ENCODE measurements at places on chromosomes 6 and 20.

GRCh38 chr6:56245903-56246351 is 1.5 kb downstream of the COL21A1 start:
- no peak for DNase-seq

GRCh38 chr6:96786336-96786735 is 50.9 kb downstream of the GPR63 start:
- peak; percentile 39 for DNase-seq

DNA sequence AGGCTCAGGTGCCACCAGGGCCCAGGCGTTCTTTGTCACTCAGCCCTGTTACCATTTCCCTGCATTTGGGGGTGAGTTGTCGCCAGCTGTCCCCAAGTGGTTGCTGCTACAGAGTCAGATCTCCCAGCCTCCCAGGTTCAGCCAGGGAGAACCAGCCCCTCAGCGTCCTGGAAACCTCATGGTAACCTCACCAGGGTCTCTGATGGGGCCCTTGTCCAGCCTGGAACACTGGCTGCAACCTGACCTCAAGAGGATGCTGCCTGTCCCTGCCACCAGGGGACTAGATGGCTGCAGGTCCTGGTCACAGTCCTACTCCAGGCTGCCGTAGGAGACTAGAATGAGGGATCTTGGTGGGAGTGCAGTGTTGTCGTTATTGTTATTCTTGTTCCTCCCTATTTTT is 228.3 kb upstream of the PDE10A start:
- DNase-seq = no peak

GRCh38 chr20:35643045-35643444 is 21.7 kb downstream of the CPNE1 start:
- no peak for DNase-seq

DNA sequence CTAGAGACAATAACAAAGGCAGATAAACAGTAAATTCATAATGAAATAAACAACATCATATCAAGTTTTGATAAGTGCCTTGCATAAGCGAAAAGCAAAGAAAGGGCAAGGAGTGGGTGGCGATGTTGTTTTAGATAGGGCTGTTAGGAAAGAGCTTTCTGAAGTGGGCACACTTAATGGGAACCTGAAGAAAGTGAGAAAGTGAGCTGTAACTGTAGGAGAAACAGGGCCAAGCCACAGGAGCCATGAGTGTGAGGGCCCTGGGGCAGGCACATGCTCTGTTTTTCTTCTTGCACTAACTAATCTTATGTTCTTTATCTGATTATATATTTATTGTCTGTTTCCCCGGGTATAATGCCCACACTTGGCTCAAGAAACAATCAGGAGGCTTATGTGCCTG is 193.4 kb upstream of the SUPT3H start:
- DNase-seq = no peak

- DNase-seq = no peak
Measured at GRCh38 chr6:119620846-119621555, 271.4 kb upstream of the MAN1A1 start.

- no peak for DNase-seq
Measured at GRCh38 chr20:36548006-36548315, 6.6 kb downstream of the MYL9 start.

DNA sequence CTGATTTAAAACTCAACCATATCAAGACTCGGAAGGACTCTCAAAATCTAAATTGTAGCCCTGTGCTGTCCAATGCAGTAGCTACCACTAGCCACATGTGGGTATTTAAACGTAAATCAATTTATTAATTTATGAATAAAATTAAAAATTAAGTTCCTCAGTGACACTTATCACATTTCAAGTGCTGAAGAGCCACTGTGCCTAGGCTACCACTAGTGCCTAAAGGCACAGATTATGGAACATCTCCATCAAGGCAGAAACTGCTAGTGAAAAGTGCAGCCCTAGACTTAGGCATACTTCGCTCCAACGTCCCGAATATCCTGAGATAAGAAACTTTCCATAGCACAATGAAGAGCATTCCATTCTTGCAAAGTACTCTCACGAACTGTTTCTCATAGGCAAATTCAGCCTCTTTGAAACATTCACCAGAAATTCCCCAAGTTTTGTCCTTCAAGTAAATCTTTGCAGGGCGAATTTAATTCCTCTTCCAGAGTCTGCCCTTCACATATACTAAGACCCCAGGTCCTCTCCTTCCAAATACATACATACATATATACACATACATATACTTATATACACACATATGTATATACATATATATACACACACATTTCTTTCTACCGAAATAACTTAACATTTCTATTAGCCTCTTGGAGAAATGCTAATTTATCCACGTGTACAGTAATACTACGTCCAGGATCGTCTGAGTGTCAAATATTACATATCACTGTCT is 1.3 kb downstream of the SUPT3H start:
- DNase-seq = no peak

- no peak for DNase-seq
Measured at GRCh38 chr6:34516391-34517324, 39.5 kb downstream of the SPDEF start.

GRCh38 chr6:157381631-157382621 is 936 bp downstream of the ZDHHC14 start:
- DNase-seq = no peak

DNA sequence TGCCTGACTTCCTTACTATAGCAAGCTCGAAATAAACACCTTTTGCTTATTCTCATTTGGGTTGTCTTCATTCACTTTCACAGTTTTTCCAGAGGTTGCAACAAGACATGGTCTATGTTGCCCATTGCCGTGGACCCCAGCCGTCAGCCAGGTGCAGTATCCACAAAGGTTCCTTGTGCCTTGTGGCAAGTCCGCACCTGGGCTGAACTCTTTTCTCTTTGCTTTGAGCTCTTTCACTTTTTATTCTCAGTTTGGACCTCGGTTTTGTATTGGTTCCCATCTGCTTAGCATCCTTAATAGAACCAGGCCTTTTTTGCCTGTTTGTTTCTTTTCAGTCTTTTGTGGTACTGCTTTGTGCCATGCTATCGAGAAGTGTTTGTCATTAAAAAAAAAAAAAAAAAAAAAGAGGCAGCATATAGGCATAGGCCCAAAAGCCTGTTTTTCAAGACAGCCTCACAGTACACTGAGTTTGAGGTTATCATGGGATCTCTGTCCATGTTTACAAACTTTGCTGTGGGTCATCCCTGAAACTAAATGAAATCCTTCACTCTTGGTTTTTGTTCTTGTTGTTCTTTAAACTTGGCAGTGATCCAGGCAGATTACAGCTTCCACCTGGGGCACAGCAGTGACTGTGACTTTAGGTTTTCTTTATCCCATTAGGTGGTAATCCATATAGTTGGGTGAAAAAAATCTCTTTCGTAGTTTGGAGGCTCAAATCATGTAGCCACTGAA is 33.3 kb downstream of the GSTA3 start:
- DNase-seq = no peak

DNA sequence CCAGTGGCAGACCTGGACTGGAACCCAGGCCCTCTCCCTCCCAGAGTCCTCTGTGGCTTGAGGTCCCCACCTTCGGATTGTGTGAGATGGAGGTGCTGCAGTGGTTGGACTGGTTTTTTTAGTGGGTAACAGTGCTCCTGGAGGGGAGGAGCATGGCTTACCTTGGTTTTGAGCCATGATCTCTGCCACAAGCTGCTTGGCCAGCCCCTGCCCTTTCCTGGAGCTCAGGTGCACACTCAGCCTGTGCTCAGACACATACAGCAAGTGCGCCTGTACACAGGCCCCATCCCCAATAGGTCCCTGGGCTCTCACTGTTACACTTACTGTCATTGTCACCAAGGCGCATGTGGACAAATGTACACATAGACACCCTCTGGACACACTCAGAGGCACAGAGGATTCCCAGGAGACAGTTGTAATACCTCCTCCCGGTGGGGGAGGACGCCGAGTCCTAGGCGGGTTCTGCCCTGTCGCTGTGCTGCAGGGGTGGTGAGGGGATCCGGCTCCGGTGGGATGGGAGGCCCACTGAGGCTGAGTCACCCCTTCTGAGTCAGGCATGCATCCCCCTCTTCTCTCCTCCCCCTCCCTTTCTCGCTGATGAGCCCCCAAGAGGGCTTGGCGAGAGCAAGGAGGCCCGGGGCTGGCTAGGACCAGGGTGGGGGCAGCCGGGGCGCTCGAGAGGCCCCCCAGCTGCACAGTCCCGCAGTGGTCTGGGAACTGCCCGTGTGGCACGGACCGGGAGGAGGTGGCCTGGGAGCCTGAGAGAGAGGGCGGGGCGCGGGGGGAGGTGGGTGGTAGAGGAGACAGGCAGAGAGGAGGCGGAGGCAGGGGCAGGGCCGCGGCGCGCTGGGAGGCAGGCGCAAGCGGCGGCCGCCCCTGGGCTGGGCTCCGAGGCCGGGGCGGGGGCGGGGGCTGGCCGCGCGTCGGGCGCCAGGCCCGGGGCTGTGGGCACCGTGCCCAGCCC is 522 bp upstream of the EPB41L1 start:
- DNase-seq = no peak

Measured in GF-D8 (cell line).